ENCODE measurements at places on chromosomes 7 and 10.

GRCh38 chr7:148746135-148746534 is 47.4 kb downstream of the CUL1 start:
- no peak for DNase-seq

DNA sequence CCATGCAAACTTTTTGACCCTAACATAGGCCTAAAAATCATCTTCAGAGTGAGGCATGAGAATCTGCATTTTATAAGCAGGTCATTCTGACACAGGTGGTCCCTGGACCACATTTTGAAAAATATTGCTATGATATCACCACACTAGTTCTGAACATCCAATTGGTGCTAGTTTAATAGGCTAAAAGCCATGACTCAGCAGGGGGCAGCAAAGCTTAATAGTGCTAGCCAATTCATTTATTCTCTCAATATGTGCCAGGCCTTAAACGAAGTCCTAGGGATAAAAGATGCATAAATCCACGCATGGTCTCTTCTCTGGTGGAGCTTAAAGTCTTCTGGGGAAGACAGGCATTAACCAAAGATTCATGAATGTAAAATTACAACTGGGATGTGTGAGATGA is 10.2 kb upstream of the SLC25A28 start:
- no peak for DNase-seq

DNA sequence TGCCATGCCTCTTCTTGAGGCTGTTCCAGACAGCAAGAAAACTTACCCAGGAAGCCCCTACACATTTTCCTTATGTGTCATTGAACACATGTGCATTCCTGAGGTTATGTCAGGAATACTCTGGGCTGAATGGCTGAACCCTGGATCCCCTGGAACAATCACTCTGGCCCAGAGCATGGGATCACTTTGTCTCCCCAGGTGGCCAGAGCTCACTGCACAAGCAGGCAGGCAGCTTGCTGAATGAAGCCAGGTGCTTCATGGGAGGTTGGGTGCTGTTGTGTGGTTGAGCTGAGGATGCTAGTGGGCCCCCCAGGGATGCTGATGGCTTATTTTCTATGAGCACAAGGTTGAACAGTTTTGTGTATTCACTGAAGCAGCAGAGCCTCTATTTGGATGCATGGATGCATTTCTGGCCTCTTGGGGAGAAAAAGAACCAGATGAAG is 54.7 kb upstream of the NPTX2 start:
- DNase-seq, result peak; percentile 73

GRCh38 chr7:101823096-101823495 is 5.7 kb downstream of the CUX1 start:
- DNase-seq, result no peak

DNA sequence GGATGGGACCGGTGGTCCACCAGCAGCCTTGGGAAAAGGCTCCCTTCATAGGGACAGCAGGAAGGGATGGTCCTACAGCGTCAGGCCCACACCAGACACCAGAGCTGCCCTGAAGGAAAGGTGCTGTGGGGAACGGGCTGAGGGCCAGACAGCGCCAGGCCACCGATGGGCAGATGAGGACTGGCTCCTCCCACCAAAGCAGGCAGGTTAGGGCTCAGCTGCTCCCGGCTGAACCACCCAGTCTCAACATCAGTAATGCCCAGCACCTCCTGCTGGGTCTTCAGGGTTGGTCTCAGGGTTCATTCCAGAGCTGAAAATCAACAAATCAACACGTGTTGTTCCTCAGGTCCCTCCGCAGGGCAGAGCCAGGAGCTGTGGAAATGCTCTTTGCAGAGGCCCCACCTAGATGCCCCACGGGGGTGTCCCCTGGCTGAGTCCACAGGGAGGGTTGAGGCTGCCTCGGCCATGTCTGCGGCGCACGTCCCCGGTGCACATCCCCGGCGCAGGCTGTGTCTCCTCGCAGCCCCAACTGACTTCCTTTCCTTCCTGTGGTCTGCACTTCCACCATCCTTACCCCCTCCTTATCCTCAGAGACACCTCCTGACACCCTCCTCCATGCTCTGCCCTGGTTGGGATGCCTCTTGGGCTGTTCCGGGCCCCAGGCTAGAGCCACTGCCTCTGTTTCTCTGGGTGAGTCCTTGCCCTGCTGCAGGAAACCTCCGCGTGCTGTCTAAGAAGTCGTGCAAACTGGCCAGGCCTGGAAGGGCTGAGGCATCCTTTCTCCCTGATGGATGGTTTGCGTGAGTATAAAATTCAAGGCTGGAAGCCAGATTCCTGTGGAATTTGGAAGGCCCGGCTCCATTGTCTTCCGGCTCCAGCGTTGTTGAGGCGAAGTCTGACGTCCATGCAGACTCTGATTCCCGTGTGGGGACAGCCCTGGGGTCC is 32.8 kb upstream of the CFAP46 start:
- DNase-seq, result no peak

DNA sequence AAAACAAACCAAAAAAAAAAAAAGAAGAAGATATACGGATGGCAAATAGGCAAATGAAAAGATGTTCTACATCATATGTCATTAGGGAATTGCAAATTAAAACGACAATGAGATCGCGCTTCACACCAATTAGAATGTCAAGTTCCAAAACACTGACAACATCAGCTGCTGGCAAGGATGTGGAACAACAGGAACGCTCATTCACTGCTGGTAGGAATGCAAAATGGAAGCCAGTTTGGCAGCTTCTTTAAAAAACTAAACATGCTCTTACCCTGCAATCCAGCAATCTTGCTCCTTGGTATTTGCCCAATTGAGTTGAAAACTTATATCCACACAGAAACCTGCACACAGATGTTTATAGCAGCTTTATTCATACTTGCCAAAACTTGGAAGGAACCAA is 34.8 kb downstream of the CALML5 start:
- DNase-seq, result no peak

GRCh38 chr7:121633186-121633585 is 237.1 kb upstream of the FAM3C start:
- no peak for DNase-seq

- DNase-seq, result no peak
Observed at GRCh38 chr7:2030475-2031450, 202.0 kb downstream of the MAD1L1 start.

- no peak for DNase-seq
Observed at GRCh38 chr10:47326927-47327330, 4.7 kb downstream of the GDF2 start.

GRCh38 chr7:114356133-114356532 is 58.5 kb upstream of the FOXP2 start:
- DNase-seq, result no peak

- no peak for DNase-seq
Observed at GRCh38 chr10:19815036-19815730, 1.0 kb upstream of the PLXDC2 start.

DNA sequence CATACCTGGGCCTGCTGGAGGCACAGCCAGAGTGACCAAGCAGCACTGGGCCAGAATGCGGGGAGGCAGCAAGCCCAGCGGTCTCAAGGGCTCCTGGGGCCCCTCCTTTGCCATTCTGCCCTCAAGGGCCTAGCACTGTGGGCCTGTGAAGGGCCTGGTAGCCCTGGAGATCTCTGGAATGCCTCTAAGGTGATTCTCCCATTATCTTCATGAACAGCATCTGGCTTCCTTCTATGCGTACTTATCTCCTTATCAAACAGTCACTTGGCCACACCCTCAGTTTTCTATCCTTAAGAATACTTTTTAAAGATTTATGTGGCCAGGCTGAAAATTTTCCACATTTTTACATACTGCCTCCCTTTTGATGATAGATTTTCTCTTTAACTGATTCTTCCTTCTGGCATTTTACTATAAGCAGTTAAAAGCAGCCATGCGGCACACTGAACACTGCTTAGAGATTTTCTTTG is 67.5 kb upstream of the CCNY start:
- no peak for DNase-seq

GRCh38 chr7:133011746-133012145 is 70.1 kb downstream of the CHCHD3 start:
- no peak for DNase-seq

DNA sequence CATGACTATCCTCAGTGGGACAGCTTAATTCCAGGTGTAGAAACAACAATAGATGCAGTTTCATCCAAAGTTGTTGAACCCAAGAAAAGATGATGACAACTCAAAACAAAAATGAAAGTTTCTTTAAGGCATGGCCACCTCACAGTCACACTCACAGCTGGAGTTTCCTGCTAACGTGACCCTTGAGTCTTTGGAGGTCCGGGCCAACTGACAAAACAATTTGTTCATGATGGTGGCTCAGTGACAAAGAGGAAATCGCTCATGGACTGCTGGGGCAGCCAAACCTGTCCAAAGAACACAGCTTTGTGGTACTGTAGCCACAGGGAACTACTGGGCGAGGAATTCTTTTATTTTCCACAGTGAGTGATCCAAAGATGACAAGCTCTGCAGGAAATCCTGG is 96.0 kb upstream of the JCAD start:
- DNase-seq, result no peak

- no peak for DNase-seq
Observed at GRCh38 chr10:35446439-35446838, 110.1 kb downstream of the CCNY start.

GRCh38 chr7:15977663-15978062 is 291.2 kb upstream of the MEOX2 start:
- no peak for DNase-seq

GRCh38 chr10:30577048-30577447 is 52.5 kb downstream of the LYZL2 start:
- DNase-seq, result no peak

DNA sequence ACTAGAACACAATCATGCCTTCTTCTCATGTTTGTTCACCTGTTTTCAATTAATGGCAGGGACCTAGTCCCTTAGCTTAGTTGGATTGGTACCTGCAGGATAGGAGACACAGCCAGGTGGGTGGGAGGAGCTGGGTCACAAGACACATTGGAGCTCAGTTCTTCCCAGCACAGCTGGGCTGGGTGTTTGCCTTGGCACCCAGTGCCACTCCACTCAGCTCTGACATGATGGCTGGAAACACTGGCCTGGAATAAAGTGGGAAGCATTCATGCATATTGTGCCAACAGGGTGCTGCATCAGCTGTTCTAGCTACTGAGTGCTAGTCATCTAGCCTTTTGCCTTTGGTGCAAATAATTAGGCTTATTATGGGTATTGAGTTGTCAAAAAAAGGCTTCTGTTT is 226.1 kb downstream of the PTEN start:
- DNase-seq, result no peak

GRCh38 chr10:33336582-33337325 is 2.3 kb upstream of the NRP1 start:
- no peak for DNase-seq

GRCh38 chr7:45938626-45939302 is 17.7 kb upstream of the IGFBP3 start:
- DNase-seq, result no peak

DNA sequence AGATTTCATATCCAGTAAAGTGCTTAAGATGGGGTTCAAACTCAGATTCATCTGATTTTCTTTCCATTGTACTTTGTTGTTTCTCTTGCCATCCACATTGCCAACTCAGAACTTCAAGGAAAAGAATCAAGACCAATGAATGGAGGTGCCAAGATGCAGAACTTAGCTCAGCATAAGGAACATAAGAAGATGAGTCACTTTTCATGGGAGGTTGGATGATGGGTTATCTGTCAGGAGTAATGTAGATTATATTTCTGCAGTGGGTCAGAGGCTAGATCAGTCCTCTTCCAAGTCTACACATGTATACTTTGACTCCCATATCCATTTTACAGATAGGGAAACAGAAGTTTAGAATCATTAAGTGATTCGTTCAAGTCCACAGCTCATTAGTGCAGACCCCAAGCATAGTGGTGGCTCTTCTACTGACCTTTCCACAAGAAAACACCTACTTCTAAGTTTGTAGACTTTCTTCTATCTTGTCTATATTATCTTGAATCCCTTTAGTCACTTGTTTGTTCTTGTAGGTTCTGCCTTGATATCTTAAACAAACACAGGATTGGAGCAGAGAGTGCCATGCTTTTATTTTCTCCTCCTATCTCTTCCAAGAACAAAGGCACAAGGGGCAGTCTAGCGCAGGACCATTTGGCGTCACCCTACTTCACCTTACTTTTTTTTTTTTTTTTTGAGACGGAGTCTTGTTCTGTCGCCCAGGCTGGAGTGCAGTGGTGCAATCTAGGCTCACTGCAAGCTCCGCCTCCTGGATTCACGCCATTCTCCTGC is 14.0 kb upstream of the ADD3 start:
- no peak for DNase-seq

GRCh38 chr10:47033541-47034270 is 122.5 kb downstream of the PTPN20 start:
- no peak for DNase-seq

GRCh38 chr7:101237206-101238067 is at the start of gene CLDN15:
CLDN15 (minus strand) TSS chr7:101237802; CDS start chr7:101237581, 221 bp downstream.
- DNase-seq, result no peak

GRCh38 chr7:90383861-90384260 is 19.4 kb upstream of the CLDN12 start:
- no peak for DNase-seq

DNA sequence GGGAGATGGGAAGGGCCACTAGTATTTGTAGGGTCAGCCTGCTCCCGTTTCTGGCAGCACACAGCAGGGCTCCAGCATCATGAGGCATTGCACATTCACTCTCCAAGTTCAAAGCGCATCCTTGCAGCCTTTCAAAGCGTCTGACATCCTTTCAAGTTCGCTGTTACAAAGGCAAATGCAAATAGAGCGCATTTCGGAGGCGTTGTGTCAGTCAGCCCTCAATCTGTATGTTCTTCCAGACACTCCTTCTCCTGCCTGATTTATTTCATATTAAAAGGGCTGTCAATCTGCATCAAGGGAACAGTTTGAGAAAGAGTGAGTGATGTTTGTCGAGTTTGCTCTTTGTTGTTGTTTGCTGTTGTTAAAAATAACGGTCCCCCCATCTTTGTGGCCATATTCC is 188.5 kb downstream of the SNX10 start:
- DNase-seq, result no peak

DNA sequence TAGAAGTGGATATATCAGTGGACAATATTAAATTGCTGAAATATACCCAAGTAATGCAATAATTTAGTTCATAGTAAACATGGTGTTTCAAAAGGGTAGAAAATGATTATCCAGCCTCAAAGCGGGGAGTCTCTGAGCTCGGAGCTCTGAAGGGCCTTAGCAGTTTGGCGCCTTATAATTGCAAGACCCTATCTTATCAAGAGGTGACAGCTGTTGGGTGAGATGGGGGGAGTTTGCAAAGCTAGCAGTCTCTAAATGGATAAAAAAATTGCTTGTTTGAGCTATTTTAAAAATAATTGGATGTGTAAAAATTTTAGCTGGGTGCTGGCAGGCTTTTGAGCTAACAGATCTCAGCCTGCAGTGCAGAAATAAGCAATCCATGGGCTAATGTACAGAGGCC is 219.2 kb downstream of the CCSER2 start:
- no peak for DNase-seq

GRCh38 chr7:156127166-156128134 is 315.2 kb upstream of the SHH start:
- no peak for DNase-seq

DNA sequence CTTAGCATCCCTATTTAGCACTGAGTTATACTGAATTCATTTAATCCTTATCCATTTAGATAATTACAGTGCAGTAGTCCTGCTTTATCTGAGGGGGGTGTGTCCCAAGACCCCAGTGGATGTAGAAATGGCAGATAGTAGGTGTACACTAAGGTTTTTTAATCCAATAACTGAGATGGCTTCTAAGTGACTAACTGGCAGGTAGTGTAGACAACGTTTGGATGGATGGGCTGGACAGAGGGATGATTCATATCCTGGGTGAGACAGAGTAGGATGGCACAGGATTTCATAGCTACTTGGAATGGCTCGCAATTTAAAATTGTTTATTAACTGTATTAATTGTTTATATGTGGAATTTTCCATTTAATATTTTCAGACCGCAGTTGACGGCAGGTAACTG is 295.6 kb downstream of the CCDC3 start:
- DNase-seq, result no peak

- DNase-seq, result no peak
Observed at GRCh38 chr7:4816419-4817080, 41.1 kb downstream of the AP5Z1 start.

All from NCI-H187 treated with DMSO at 0.1 percent for 48 hours (cell line).